ENCODE measurements at places on chromosomes 5 and 9. TPM values are rescaled to one million over a fixed set of nuclear protein-coding genes. Genes with fewer than 3 reads are reported as not detected.

Gene SLC22A4
- total RNA-seq: 42.2 TPM

Gene CTXN3
- not detected for total RNA-seq

Gene ADGRD2
- not detected for total RNA-seq

Gene DNM1
- total RNA-seq: 5.9 TPM

Gene ZNF483
- total RNA-seq: 2.5 TPM

Gene DEPDC1B
- 0.17 TPM for total RNA-seq

Gene KCTD16
- 0.05 TPM for total RNA-seq

Gene SPACA9
- 0.67 TPM for total RNA-seq

GRCh38 chr5:180212363-180213255 is 3.6 kb upstream of the RASGEF1C start:
- DNase-seq: no peak

- no peak for DNase-seq
These were observed 6.1 kb upstream of the TOPORS start for GRCh38 chr9:32558408-32558934.

- DNase-seq: no peak
These were observed 680 bp downstream of the GLRA1 start for GRCh38 chr5:151923866-151924476.

GRCh38 chr9:137295238-137295811 is 6.7 kb downstream of the NRARP start:
- DNase-seq: no peak

DNA sequence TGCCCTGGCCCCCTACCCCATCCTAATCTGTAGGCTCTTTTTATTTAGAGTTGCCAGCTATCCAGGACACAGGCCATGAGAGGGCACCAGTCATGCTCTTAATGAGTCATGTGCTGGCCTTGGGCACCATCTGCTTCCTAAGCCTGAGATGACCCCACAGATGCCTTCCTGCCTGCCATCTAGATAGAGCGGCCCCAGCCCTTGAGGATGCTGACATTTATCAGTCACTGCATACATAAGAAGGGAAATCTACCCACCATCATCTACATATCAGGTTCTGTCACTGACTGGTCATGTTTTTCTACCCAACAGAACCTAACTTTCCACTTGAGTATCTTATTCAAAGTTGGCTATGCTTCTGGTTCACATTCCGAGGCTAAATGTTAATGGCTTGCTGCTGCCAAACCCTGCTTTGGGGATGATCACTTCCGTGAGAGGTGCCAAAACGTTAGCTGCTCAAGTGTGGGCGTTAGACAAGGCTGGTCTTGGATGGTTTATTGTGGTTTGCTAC is 49.9 kb upstream of the TTC23L start:
- DNase-seq: no peak

GRCh38 chr9:88835772-88836171 is 155.5 kb upstream of the S1PR3 start:
- DNase-seq: no peak

DNA sequence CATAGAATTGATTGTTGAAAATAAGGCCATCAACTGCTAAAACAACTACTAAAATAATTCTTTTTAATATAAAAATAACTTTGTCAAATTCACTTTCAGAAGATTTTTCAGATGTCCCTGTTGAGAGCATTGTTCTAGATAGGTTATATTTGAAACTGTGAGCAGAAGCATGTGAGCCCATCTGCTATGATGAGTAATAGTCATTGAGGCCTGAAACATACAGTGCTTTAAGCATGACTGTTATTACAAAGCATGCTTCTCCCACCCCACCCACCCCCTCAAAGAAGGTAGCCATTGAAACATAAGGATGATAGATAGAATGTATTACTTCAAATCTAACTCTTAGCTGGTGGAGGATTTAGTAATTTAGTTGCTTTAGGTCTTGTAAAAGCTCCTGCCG is 86.0 kb downstream of the UHRF2 start:
- no peak for DNase-seq

Measured in liver (tissue), 10 donors.